ENCODE measurements at places on chromosomes 5 and 9.

- DNase-seq = no peak
These were observed 36.2 kb downstream of the SH3PXD2B start for GRCh38 chr5:172417983-172418630.

GRCh38 chr5:175749591-175749990 is 91.7 kb downstream of the HRH2 start:
- no peak for DNase-seq

DNA sequence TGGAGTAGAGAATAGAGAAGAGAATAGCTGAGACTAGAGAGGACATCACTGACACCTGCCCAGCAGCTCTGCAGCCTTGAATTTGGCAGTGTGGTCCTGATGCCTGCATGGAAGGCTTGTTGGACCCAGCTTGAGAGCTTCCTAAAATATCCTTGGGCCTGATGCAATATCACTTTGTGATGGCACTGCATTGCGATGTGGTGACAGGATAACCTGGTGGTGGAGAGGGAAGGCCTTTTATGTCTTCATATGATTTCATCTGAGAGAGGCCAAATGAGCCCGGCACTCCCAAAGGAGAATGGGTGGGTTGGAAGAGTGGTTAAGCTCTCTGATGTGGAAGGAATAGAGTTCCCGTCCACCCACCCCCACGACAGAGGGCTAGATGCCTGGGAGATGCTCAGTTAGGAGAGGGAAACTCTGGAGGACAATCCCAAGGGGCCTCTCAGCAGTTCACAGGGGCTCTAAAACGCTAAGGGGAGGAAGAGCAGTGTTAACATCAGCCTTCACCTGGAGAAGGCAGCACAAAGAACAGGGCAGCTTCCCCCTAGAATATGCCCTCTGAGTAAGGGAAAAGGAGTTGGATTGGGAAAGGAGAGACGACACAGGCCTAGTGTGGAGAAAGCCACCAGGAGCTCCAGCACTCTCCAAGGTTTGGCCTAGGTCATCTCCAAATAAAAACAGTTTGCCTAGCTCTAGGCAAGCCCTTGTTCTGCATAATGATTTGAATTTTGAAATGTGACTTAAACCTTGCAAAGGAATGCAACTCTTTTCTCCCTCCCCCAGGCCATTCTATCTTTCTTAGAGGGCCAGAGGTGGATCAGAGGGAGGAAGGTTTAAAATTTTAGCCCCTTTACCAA is 99.8 kb upstream of the SSBP2 start:
- no peak for DNase-seq

DNA sequence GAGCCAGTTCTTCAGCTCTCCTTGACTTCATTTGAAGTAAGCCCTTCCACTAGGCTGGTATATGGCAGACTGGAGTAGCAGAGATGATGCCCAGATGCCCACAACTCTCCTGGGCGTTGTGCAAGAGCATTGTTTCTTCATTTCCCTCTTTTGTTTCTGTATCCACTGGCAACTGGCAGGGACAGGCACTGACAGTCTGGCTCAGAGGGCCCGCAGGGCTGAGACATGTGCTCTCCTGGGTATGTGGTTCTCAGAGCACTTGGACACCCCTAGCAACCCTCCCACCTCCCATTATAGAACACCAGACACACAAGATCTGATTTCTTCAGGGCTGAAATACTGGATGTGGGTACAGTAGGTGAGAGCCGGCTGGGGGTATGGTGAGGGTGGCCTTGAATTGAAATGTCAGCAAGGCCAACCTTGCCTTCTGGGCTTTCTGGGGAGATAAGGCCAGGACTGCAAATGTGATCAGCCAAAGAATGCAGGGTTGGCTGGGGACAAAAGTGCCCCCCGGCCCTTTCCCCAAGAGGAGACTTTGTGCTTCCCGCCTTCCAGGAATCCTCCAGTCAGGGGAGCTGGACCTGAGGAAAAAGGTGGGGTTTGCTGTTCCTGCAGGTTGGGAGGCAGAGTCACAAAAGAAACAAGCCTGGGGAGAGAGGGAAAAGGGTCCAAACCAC is 28.6 kb upstream of the CTNNA1 start:
- DNase-seq = no peak

- DNase-seq = no peak
These were observed 133.6 kb downstream of the MVB12B start for GRCh38 chr9:126459965-126460843.

DNA sequence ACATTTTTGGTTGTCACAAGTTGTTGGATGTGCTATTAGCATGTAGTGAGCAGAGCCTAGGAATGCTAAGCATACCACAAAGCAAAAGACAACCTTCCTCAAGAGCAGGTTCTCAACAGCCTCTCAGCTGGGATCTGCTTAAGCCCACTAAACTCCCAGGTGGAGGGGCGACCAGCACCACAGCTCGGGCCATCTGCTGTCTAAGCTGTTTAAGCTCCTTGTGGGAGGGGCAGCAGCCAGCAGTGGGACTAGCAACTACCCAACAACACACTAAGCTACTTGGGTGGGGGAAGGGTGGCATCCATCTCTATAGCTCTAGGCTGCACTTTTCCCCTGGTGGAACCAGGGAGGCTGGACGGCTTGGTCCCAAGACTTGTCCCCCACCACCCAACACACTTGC is 1052.7 kb upstream of the ARRDC3 start:
- no peak for DNase-seq

GRCh38 chr9:34961574-34962490 is 3.7 kb downstream of the PHF24 start:
- DNase-seq = no peak

GRCh38 chr5:173670791-173671120 is 54.3 kb upstream of the BOD1 start:
- DNase-seq = no peak

GRCh38 chr5:176901260-176902101 is 2.3 kb upstream of the HK3 start:
- DNase-seq = no peak

GRCh38 chr5:68950930-68951329 is 142.9 kb upstream of the SLC30A5 start:
- DNase-seq = no peak

DNA sequence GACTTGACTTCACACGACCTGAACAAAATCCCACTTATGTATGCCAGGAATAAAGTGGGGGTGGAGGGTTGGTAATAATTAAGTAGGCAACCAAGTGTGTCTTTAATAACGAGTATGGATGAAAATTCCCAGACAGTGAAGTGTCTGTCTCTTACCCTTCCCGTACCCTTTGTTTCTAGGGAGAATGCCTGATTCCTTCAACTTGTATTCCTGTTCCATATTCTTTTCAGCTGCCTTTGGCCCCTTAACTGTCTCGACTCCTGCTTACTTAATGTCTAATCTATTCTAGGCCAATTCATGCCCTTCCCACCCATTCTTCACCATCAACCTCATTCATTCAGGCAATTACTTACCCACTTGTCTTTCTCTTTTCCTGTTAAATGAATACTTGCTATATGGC is 380.5 kb downstream of the RAB3C start:
- DNase-seq = no peak

All from natural killer cell treated with Interleukin-12 subunit alpha and Interleukin-12 subunit beta and Interleukin-15 and Interleukin-18, amount 100 ng/mL, for 72 hours (primary cell).